ENCODE measurements at places on chromosomes 12 and 14.

DNA sequence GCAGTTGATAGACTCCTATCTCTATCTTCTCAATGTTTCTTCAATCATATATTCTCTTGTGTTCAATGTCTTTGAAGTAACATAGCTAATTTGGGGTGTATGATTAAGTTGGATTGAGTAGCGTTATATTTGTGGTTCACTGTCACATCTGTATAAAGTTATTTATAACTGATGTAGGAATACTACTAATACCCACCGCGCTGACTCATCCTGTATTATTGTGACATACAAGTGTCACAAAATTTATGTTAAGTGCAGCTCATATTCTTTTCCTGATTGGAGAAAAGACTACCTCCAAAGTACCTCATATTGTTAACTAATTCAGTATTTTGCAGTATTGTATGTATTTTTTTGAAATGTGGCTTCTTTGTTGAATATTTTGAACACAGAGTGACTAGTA lies 940.8 kb downstream of the SLC6A15 start:
- no peak for DNase-seq

DNA sequence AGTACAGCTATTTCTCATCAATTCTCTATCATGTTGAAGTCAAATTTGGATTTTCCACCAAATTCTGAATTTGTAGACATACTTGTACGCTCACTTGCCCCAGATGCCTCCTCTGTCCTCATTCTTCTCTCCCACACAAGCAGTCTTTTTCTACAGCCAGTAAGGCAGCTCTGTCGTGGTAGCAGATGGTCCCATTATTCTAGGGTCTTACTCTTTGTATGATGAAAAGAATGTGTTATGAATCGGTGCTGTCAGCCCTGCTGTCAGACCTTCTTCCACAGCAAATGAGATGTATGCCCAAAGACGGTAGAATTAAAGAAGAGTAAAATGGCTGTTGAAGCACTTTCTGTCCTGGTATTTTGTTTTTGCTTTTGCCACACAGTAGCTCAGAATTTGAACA lies 17.2 kb upstream of the PAPLN start:
- DNase-seq, result no peak

DNA sequence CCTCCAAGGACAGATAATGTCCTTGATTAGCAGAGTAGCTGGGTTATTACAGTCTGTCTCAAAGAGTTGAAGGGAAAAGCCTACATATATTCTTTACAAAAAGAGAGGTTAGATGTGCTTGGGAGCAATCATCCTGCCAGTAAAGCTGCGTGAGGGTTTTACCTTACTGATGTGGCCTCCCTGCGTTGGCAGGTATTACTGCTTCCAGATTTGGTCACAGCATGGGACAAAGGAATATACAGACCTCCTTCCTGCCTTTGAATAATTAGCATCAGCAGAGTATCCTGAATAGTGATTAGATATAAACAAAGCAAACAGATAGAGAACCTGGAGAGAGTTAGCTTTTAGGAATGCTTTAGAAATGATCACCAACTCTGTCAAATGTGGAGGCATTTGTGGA lies 69.6 kb downstream of the TMTC2 start:
- no peak for DNase-seq

GRCh38 chr12:121240484-121241101 lies 30.7 kb downstream of the P2RX4 start:
- DNase-seq, result peak; percentile 86

DNA sequence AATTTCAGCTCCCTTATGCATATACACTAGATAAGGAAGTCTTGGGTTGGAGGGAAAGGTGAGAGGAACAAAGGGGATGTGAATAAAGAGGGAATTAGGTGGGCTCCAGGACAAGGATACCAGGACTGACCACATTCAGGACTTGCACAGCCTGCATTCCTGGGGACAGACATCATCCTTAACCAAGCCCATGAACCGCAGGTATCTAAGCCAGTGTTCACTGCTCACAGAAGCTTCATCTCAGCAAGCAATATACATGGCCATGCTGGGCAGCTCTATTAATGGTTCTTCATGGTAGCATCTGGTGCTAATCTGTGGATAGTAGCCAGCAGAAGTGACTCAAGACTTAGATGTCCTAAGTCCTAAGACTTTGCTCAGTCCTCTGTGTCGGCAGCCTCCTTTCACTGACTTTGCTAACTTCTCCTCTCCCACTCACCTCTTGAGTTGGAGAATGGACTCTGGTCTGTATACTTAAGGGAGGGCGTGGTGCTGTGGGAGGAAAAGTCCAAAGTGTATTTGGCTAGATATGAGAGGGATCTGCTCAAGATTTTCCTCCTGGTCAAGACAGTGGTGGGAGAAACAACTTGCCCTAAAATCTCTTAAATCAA lies 136.1 kb downstream of the ASCL1 start:
- no peak for DNase-seq

GRCh38 chr14:91817566-91818325 lies 49.6 kb downstream of the TC2N start:
- no peak for DNase-seq

DNA sequence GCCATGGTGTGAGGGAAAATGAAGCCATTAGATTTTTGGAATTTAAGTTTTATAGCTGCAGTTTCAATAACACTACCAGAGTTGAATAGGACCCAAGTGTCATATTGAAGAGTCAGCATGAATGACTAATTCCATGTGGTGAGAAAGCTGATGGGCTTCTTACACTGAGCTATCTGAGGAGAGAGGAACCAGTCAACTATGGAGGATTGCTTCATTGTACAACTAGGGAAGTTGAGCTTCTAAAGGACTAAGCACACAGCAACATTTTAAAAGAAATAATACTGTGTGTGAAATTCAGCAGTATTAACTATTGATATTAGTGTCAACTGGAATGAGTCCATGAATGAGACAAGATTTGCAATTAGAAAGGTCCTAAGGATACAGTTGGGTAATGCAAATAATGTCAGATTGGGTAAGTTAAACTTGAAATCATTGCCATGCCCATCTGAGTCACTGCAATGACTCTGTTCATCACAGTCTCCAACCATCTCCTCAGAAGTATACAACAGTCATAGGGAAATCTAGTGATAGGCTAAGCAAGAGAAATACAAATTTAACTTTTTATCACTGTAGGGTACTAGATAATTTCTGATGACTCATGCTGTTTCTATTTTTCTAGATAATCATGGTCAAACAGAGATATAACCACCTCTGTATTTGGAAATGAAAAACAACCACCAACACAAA lies 394.2 kb downstream of the FSCB start:
- DNase-seq, result no peak

DNA sequence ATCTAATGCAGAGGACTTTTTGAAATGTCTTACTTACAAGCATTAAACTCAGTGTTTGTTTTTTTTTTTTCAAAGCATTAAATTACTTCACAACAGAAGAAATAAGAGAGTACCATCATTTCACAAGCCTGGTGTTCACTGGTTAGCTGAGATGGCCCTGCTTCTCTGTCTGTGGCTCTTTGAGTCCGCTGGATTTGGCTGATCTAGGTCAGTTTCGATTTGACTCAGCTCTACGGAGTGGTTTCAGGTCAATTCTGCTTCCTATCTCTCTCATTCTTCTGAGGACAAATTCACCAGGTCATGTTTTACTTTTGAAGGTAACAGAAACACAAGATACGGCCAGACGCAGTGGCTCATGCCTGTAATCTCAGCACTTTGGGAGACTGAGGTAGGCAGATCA lies 1066.1 kb downstream of the FLRT2 start:
- no peak for DNase-seq

- no peak for DNase-seq
These were observed 1149.1 kb downstream of the VRK1 start for GRCh38 chr14:97946240-97946639.

DNA sequence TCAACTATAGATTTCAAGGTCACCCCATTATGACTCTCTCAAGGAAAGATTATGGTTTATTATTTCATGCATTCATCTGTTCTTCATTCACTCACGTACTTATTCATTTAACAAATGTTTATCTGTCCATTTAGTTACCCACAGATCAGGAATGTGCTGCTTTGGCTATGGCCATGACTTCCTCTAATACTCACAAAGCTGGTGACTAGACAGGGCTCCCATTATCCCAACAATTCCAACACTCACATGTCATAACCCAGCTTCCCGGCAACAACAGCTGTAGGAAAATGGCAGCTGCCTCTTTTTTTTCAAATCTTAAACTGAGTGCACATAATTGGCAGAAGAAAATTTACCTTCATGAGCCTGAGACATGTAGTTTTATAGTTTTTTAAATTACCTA lies 190.8 kb upstream of the CCDC196 start:
- DNase-seq, result no peak

Measured in activated CD8-positive, alpha-beta memory T cell treated with anti-CD3 and anti-CD28 coated beads for 4 hours (primary cell).